ENCODE measurements at places on chromosomes 3 and 15.

GRCh38 chr15:25668901-25669300 is 194.2 kb downstream of the ATP10A start:
- no peak for DNase-seq

DNA sequence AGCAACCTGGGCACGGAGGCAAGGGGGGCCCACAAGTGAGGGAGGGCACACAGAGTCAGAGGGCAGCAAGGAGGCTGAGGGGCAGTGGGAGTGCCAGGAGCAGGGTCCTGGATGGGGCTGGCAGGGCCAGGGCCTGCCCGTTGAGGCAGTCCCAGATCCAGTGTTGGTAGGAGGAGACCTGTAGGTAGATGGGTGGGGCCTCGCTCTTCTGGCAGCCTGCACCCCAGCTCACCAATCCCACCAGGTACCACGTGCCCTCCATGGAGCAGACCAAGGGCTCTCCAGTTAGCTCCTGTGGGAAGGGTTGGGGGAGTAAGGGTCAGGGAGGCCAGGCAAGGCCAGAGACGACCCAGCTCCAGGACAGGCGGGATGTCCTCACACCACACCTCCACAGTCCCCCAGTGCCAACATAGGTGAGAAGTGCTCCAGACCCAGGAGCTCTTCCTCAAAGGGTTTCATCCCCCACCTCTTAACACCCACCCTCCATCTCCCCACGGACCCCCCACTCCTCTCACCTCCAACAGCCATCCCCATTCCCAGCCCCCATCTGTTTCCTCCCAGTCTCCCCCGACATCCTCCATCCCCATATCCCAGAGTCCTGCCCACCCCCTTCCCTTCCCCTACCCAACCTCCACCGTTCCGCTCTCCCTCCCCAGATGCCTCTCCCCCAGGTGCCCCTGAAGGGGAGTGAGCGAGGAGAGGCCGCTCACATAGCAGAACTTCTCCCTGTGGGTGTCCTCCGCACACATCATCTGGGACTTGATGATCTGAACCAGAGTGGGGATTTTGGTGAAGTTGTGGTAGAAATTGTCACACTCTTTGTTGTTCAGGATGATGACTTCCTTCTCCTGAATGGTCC is 5.2 kb downstream of the PRSS50 start:
- DNase-seq, result no peak

DNA sequence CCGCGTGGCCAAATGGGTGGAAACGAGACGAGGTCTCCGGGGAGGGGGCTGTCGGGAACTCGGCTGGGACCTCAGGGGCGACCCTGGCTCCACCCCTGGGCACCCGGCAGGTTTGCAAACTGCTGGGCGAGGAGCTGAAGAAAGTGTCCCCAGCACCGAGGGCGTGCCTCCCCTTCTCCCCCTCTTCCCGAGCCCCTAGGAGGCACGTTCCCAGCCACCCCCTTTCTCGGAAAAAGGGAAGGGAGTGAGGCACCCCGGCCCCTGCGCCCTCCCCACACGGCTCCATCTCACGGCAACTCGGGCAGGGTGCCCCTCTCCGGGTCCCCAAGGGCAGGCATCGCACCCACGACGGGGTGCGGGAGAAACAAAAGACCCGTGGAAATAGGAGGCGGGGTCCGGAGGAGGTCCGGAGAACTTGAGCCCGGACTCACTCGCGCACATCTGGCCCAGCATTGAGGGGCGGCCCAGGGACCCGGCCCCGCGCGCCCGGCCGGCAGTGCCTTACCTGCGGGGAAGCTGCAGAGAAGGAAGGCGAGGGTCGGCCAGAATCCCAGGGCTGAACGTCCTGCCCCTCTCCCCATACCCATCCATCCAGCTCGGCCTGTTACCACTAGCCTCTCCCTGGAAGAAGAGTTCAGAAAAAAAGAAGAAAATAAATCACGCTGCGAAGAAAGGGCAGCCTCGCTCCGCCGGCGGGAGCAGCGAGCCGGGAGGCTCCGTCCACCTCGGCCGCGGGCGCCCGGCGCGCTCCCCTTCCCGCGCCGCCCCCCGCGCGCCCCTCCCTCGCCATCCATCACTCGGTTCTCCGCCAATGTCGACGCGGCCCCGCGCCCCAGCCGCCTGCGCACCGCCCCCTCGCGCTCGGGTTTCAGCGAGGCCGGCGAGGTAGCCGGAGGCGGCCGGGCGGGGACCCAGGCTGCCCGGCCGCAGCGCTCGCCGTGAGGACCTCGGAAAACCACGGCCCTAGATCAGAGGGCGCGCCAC is 16.3 kb downstream of the RGMA start:
- DNase-seq, result no peak

- no peak for DNase-seq
Measured at GRCh38 chr3:2577571-2577970, 478.9 kb downstream of the CNTN4 start.

- DNase-seq, result no peak
Measured at GRCh38 chr3:170309046-170309445, 48.5 kb upstream of the SKIL start.

DNA sequence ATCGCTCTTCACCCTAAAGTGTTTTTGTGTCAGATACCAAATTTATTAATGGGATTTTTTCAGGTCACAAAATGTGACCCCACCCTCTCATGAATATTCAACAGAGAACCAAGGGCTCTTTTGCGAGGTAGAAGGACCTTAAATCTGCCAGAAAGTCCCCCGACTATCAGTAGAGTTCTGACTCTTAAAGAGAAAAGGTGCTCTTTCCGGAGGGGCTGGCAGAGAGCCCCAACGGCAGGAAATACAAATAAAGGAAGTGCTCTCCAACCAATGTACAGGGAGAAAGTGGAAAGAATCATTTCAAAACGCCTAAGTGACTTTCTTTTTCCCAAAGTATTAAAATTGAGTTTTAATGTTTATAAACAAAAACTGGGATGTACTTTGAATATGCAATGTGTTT is 517.2 kb downstream of the FOXP1 start:
- peak; percentile 44 for DNase-seq

DNA sequence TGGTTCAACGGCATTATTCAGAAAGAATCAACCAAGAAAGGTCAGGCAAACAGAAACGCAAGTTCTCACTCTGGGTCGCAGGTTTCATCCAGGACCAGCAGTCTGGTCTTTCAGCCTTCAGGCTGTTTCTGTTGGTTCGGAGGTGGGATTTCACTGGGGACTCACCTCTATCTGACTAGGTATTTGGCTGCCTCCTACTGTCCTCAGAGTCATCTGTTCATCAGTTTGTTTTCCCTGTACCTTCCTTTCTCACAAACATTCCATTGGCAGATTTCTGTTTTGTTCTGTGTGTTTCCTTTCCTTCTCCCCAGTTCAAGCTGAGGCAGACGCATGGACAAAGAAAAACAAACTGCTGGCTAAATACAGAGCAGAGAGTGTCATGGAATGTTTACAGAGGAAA is 1046.6 kb upstream of the CFAP20DC start:
- no peak for DNase-seq

DNA sequence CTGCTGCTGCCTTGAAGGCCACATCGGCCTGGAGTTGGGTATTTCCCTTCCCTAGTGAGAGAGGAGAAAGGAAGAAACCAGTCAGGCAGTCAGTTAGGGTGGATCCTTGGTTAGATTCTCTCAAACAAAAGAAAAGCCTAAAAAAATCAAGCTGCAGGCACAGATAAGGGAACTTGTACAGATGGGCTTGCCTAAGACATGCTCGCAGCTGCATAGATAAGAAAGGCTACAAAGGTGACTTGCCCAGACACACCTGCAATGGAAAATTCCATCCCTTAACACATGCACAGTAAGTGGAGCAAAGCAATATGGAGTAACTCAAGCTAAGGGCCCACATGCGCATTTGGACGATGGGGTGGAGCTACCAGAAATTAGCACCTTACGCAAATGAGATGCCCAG is 199.7 kb upstream of the ARPP21 start:
- no peak for DNase-seq

DNA sequence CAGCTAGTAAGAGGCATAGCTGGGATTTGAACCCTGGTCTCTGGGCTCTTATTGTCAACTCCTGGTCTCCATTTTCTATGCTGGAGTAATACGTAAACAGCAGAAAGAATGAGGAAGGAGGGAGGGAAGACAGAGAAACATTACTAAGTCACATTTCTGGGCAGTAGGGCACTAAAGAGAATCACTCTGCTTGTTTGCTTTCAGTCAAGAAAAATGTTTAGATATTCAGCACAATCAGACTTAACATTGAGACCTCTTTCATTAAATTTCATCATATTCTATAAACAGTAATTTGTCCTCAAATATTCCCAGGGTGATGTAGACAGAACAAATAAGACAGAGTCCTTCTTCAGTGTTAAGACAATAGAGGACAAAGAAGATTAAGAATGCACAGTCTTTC is 67.7 kb upstream of the BNC1 start:
- no peak for DNase-seq

DNA sequence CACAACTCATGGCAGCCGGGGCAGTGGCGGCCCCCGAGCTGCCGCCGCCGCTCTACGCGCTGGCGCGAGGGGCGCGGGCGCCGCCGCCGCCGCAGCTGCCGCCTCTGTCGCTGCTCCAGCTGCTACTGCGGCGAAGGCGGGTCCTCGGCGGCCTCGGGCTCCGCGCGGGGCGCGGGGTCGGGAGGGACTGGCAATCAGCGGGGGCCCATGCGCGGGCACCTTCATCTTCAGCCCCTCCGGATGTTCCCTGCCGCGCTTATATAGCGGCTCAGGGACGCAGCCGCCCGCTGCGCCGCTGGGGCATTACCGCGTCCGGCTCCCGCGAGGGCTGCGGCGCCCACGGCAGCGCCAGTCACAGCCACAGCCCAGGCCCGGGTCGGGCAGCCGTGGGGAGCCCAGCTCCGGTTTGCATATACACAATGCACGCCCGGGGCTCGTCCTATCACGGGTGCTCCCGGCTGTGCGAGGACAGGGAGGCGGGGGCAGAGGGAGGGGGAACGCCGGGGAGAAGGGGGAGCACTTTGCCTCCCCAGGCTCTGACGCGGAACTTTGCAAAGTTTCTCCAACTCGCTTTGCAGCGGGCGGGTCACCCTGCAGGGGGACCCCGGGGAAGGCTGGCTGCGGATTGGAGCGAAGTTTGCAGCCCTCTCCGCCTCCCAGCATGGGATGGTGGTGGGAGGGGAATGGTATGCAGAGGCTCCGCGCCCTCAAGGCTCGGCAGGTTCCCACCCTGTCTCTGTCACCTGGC is at the start of gene VGLL3:
TSS of gene VGLL3 (minus strand) at position 416 of the 748 bp plus-strand sequence. CDS start at position 10, 406 bp downstream.
- DNase-seq, result no peak

- no peak for DNase-seq
Measured at GRCh38 chr3:95464346-95464745, 1350.0 kb upstream of the EPHA6 start.

- no peak for DNase-seq
Measured at GRCh38 chr15:63041974-63042876, at the start of gene TPM1. TPM1 (plus strand) TSS chr15:63042747; CDS start chr15:63042830, 83 bp downstream.

DNA sequence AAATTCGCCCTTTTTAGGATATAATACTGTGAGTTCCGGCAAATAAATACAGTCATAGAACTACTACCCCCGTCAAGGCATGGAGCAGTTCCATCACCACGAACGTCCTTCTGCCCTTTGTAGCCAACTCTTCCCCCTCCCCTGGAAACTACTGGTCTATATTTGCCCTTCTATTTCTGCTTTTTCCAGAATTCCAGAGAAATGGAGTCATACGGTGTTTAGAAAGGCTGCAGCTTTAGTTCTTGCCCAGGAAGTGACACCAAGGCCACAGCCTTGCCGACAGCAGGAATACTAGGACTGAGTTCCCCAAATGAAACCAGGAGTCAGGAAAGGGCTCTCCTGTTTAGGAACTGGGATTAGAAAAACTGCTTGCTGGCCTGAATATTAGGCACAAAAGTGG is 291.2 kb downstream of the FAM43A start:
- no peak for DNase-seq

DNA sequence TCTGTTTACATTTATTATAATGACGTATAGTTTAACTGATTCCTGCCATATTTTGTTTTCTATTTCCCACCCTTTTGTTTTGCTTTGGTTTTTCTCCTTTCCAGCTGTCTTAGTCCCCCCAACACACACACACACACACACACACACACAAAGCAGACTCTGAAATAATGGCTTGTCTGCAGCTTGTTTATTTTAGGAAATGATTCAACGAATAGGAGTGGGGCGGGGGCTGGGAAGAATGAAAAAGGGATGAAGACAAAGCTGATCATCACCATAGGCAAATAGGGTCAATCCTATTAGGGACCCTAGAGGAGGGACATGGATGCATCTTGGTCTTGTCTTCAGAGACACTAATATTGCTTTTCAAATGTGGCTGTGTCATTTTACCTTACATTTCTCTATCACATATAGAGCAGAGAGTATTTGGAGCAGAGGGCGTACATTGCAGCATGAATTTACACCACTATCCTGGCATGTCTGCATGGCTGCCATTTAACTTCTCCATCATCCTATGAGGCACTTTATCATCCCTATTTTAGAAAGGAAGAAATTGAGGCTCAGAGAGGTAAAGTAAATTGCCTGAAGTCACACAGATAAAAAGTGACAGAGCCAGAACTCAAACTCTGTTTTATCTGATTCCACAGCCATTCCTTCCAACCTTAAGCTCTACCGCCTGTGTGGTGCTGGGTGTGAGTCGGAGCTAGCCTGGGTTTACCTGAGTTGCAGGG is 147.2 kb upstream of the TPM1 start:
- no peak for DNase-seq

DNA sequence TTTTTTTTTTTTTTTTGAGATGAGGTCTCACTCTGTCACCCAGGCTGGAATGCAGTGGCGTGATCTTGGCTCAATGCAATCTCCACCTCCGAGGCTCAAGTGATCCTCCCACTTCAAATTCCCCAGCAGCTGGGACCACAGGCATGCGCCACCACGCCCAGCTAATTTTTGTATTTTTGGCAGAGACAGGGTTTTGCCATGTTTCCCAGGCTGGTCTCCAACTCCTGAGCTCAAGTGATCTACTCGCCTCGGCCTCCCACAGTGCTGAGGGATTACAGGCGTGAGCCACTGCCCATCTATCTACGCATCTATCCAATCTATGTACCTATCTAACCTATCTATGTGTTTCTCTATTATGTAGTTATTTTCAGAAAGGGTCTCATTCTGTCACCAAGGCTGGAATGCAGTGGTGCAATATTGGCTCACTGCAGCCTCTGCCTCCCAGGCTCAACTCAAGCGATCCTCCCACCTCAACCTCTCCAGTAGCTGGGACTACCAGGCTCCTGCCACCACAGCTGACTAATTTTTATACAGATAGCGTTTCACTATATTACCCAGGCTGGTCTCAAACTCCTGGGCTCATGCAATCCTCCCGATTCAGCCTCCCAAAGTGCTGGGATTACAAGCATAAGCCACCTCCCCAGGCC is 20.2 kb upstream of the GPX1 start:
- DNase-seq, result no peak

- DNase-seq, result no peak
Measured at GRCh38 chr15:42593143-42593542, 17.7 kb downstream of the STARD9 start.

GRCh38 chr3:10932596-10932995 is 60.0 kb upstream of the SLC6A1 start:
- no peak for DNase-seq

GRCh38 chr3:126553284-126554084 is 5.2 kb downstream of the C3orf22 start:
- no peak for DNase-seq

GRCh38 chr3:173663696-173664111 is 266.2 kb downstream of the NLGN1 start:
- no peak for DNase-seq

DNA sequence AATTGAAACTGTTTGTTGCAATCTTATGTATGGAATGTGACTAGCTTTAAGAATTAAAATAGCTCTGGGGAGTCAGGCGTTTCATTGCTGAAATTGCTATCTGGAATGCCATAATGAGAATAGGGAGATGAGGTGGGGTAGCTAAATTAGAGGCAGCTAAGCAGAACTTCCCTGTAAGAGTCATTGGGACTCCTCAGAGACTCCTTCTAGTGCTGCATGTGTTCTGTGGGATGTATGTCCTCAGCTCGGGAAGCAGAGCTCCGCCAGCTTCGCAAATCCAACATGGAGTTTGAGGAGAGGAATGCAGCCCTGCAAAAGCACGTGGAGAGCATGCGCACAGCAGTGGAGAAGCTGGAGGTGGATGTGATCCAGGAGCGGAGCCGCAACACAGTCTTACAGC is 57.4 kb downstream of the HMG20A start:
- no peak for DNase-seq
